ENCODE measurements at places on chromosomes 16 and 17. TPM values are rescaled to one million over a fixed set of nuclear protein-coding genes. Genes with fewer than 3 reads are reported as not detected.

GRCh38 chr16:27239026-27239425, 29.5 kb downstream of the NSMCE1 start:
- peaks cover 52% of the 10 kb centered on the region for H3K4me1 ChIP-seq
- H3K36me3 ChIP-seq = no peaks in the 10 kb centered on the region
- no peaks in the 10 kb centered on the region for H3K27me3 ChIP-seq
- no peak overlapping the region for H3K4me3 ChIP-seq
- no peak overlapping the region for H3K27ac ChIP-seq
- no peak for DNase-seq

DNA sequence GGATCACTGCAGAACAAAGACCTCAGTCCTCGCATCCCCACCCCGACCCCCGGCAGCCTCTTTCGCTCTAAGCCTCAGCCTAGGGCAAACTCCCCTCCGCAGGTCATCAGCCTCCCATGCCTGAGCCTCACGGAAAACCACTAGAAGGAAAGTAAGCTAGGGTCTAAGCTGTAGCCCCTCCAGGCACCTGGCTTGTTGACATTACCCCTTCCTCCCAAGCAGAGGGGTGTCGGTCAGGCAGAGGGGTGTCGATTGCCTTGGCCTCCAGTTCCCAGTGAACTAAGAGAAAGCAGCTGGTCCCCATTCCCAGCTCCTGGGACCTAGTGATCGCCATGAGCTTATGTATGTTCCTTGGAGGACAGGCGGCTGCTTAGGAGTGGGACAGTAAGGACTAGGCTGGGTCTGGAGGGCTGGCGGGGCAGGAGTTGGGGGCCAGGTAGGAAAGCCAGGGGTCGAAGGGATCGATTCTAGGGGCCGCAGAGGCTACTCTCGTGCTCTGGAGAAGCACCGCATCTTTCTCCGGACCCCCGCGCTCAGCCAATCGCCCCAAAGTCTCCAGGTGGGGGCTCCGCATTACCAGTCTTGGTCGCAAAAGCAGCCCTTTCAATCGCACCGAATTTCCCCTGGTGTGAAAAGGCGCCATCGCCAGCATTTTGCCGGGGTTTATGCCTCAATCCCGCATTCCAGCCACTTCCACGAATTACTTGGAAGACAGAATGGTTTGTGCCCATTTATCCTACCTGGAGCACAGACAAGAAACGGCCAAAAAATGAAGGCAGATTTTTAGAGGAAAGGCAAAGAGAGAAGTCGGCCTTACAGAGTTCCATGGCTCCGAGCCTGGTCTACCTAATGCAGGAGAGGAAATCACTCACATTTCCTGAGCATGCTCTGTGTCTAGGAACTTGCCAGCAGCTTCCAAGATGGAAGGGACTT, 21.3 kb upstream of the HOXB13 start:
- DNase-seq = no peak
- peaks cover 3% of the 10 kb centered on the region for H3K36me3 ChIP-seq
- H3K4me3 ChIP-seq = no peak overlapping the region

DNA sequence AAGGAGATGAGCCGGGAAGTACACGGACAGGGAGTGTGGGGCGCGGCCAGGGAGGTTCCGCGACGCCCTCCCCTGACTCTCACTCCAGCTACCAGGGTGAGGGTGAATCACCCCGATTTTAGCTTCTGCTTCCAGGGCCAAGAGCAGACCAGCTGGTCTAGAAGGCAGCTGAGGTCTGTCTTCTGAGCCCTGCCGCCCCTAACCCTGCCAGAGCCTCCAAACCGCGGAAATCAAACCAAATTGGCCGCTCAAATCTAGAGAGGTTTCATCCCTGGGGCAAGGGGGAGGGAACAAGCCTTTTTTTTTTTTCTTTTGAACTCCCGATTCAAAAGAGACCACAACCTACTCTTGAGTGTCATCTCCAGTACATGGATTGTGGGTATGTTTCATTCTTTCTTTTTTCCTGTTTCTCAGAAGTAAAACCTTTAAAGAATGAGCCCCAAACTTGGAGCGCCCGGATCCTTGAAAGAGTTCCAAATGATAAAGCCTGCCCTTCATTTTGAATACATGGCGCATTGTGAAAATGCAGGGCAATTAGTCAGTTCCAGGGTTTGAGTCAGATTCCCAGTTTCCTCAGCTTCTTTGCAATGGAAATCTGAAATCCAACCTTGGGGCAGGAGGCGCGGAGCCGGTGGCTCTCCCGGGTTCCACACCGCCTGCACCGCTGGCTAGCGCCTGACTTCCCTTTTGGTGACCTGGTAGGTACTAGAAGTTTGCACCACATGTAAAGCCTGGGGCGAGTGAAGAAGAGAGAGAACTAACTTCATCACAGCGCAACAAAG, 16.5 kb upstream of the ZFHX3 start:
- no peaks in the 10 kb centered on the region for H3K36me3 ChIP-seq
- H3K4me1 ChIP-seq = peaks cover 81% of the 10 kb centered on the region
- H3K27me3 ChIP-seq = peaks cover 70% of the 10 kb centered on the region
- DNase-seq = no peak
- H3K4me3 ChIP-seq = peak overlapping the region; percentile 80
- H3K27ac ChIP-seq = no peak overlapping the region

DNA sequence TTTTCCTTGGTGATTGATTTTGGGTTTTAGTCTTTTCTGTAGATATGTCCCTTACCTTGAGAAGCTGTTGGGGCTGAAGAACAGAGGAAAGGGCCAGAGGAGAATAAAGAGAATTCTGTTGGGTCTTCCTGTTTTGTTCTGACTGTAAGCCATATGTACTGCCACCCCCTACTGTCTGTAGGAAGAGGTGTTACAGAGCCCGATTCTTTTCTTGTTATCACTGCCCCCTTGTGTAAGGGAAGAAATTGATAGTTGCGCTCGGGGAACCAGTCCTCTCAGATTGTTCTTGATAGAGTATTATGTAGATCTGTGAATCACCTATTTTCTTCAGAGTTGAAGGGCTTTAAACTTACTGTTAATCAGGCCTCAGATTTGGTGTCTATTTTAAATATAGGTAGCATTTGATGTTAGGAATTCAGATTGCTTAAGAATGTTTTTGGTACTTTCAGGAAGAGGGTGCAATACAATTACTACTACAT, 2.4 kb downstream of the TANC2 start:
- H3K4me1 ChIP-seq = peaks cover 28% of the 10 kb centered on the region
- H3K36me3 ChIP-seq = peaks cover 6% of the 10 kb centered on the region
- peak overlapping the region; percentile 87 for H3K4me3 ChIP-seq
- no peak overlapping the region for H3K27ac ChIP-seq
- H3K27me3 ChIP-seq = peaks cover 8% of the 10 kb centered on the region

DNA sequence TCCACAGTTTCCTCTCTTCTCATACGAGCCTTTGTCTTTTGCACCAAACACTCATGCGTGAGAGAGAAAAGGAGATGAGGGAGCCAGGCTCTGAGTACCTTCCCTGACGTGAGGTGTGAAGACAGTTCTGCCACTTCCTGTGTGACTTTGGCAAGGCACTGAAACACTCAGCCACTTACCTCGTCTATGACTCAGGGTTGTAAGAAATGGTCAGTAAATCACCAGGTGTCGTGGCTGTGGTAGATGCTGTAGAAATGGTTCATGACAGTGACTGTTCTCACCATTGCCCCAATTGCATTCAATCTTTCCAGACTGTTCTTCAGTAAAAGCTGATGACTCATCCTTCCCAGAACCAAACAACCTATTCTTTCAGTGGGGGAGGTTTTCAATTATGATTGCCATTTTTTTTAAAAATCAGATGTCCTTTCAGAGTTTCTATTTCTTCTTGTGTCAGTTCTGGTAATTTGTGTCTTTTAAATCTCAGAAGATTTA, 49.2 kb upstream of the CBFA2T3 start:
- H3K36me3 ChIP-seq = no peaks in the 10 kb centered on the region
- no peaks in the 10 kb centered on the region for H3K4me1 ChIP-seq
- H3K27me3 ChIP-seq = peaks cover 50% of the 10 kb centered on the region
- no peak overlapping the region for H3K27ac ChIP-seq

CEP295NL gene
- total RNA-seq = 1.2 TPM

- peaks cover 36% of the 10 kb centered on the region for H3K4me1 ChIP-seq
- H3K27me3 ChIP-seq = no peaks in the 10 kb centered on the region
- peaks cover 11% of the 10 kb centered on the region for H3K36me3 ChIP-seq
Observed at GRCh38 chr17:4362141-4362540, 4.3 kb downstream of the UBE2G1 start.

Data from neural crest cell (in vitro differentiated cells).